ENCODE measurements at places on chromosomes 16 and 17.

- DNase-seq, result no peak
Observed at GRCh38 chr17:77085926-77086432, 54.8 kb upstream of the SEC14L1 start.

DNA sequence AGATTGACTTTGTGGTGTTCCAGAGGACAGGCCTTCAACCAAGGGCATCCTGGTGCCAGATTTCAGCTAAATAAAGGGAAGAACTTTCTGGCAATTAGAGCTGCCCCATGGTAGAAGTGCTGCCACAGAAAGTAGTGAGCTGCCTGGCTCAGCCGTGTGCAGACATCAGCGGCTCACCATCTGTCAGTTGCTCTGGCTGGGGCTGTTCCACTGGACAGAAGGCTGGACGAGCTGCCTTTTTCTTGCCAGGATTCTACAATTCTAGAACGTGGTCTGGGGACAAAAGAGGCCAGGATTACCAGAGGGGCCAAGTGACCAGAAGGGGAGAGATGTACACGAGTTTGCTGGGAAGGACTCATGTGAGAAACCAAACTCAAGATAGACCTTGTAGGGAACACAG, 107.0 kb upstream of the RPL38 start:
- DNase-seq, result no peak

DNA sequence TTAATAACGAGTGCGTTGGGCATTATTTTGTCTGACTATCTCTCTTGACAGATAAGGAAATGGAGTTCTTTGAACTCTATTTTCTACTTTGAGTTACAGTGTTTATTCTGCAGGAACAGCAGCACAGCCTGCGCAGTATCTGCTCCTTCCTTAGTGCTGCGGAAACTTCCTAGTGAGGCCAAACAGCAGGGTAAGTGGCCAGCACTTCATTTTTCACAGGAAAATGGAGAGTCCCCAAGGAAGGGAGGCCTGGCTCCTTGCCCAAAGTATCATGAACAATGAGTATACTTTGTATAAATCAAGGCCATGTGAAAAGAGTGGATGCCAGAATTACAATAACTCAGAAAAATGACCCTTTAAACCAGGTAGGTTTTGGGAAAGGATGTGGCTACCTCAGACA, 140.6 kb downstream of the VPS53 start:
- DNase-seq, result no peak

GRCh38 chr16:50315346-50315997, 49.1 kb downstream of the ADCY7 start:
- no peak for DNase-seq

DNA sequence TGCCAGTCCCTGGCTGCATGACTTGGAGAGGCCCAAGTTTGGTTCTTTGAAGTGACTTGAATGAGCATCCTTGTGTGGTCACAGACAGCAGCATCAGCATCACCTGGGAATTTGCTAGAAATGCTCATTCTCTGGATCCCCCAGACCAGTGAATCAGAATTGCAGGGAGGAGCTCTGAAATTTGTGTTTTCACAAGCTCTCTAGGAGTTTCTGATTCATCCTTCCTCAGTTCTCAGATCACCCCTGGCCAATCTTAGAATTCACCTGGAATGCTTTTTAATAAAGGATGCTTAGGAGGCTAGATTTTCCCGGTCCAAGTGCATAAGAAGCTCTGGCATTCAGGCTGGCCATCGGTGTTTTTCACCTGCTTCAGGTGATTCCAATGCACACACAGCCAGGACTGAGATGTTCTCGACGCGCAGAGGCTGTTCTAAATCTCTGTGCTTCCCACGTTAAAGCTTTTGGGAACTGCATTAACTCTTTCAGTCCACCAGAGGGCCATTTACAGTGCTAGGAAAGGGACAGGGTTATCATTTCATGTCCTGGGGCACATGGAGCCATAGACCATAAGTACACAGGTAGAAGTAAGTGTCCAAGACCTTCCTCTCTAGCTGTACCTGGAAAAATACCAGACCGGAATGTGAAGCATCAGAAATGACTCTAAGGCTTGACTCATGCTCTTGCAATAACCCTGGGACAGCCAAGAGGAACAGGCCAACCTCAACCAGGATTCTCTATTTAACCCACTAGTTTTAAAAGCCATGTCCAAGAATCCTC, 85.7 kb upstream of the XYLT1 start:
- DNase-seq, result no peak

DNA sequence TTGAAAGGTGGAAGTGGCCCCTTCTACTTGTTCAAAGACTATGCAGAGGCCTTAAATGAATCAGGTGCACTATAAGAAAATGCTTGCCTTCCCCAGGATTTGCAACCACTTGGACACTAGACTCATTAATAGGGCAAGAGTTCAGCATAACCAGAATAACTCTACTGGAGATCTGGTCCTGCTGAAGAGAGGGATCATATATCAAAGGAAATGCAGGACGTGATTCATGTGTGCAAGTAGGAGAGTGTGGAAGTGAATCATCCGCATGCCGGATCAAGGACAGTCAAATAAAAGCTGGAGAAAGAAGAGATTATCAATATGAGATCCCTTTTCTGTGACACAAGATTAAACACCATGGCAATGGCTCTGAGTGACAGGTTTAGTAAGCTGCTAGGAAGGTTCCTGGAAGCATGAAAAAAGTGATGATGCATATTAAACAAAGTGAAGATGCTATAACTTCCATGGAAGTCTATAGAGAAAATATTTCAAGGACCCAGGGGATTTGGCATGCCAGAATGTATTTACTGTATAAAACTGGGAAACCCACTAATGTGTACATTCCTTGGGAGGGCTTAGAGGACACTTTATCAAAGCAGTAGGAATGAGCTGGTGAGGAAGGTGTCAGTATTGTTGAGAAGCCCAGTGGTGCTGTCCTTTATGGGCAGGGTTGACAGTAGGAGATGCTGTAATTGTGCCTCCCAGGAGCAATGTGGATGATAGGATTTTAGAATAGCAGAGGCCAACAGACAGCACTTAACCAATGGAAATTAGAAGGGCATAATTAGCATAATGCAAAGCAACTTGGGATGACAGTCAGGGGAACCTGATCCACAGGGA, 133.1 kb downstream of the ABCA8 start:
- DNase-seq, result no peak

- no peak for DNase-seq
Observed at GRCh38 chr17:14340857-14341754, 40.2 kb downstream of the HS3ST3B1 start.

DNA sequence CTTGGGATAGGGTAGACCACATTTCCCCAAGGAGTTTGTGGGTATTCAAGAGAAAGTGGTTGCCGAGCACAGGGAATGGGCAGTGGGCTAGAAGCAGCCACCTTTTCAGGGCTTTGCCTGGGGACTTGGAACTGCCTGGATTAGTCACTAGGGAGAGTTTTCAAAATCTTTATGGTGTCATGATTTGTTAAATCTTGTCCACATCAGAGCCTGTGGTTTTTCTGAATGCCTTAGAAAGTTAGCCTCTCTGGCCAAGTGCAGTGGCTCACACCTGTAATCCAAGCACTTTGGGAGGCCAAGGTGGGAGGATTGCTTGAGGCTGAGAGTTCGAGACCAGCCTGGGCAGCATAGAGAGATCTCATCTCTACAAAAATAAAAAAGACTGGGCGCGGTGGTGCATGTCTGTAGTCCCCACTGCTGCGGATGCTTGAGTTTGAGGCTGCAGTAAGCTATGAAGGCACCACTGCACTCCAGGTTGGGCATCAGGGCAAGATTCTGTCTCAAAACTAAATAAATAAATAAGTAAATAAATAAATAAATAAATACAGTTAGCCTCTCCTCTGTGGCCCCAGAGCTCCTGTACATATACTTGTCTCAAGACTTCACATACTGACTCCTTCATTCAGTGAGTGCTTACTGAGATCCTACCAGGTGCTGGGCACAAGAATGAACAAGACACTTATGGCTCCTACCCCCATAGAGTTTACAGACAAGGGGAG, 76.3 kb upstream of the HNF1B start:
- DNase-seq, result no peak

GRCh38 chr17:14622615-14623101, 321.8 kb downstream of the HS3ST3B1 start:
- DNase-seq, result no peak

DNA sequence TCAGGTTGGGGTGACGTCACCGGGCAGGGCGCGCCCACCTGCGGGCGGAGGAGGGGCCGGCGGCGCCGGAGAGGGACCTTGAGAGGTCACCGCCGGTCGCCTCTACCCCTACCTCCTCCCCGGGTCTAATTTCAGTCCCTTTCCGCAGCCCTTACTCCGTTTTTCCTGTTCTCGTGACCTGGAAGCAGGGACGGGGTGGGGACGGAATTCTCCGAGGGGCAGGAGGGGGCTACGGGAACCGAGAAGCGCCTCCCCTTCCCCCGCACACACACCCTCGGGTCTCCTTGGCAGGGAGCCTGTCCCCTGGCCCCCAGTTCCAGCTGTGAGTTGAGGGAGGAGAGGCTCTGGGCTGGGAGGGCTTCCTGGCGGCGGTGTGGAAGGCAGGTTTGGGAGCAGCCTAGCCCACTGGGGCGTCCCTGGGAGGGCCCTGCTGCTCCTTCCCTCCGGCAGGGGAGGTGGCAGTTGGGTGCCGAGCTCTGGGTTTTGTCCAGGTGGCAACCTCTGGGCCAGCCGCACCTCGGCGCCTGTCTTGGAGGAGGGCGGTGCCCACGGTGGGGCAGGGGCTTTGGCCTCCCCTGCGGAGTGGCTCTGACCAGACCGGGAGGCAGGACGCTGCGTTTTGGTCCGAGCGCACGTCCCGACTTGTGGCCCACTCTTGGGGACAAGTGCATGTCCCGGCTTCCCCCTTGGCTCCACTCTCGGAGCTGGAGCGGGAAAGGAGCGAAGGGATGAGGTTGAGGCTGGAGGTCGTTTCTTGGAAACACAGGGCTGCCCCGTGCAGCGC, 773 bp downstream of the SYNGR3 start:
- DNase-seq, result no peak

GRCh38 chr17:76872221-76872873, 4.1 kb downstream of the MGAT5B start:
- no peak for DNase-seq

GRCh38 chr17:82602986-82603710, 45.1 kb downstream of the WDR45B start:
- DNase-seq, result no peak

GRCh38 chr17:63555500-63556156, 5.4 kb downstream of the DCAF7 start:
- no peak for DNase-seq

DNA sequence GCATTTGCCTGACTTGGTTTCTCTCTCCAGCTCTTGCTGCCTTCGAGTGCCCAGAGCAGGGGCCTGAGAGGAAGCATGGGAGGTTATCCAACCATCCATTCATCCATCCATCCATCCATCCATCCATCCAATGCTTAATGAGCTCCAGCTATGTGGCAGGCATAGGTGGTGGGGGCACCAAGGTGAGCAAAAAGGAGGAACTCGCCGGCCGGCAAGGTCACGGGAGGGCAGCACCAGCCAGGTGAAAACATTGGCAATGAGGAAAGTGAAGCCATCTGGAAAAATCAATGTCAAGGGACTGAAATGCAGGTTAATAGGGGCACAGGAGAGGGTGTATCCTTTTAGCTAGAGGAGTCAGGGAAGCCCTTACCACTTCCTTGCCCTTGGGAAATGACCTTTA, 18.2 kb upstream of the DOK4 start:
- no peak for DNase-seq

GRCh38 chr17:33137426-33137825, 145.8 kb downstream of the SPACA3 start:
- no peak for DNase-seq

GRCh38 chr16:27224271-27224737, 21.0 kb downstream of the KDM8 start:
- no peak for DNase-seq

GRCh38 chr16:3009568-3010390, 2.9 kb upstream of the CLDN9 start:
- no peak for DNase-seq

DNA sequence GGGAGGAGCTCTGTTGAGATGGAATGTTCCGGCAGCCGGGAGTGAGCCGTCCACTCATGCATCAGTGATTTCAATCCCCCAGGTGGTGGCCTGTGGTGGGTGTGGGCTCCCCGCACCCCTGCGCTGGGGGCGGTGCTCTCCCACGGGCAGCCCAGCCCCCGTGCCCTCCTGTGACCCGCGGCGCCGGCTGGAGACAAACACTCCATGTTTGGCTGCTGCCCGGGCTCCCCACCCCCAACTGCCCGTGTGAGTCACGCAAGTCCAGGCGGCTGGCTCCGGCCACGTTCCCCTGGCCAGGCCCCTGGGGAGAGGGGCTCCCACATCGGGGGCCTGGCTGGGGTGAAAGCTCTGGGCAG, 29.4 kb downstream of the CACNA1H start:
- DNase-seq, result no peak

- no peak for DNase-seq
Observed at GRCh38 chr17:71337938-71338337, 782.9 kb upstream of the SOX9 start.

- DNase-seq, result no peak
Observed at GRCh38 chr16:79269211-79269863, 331.2 kb downstream of the MAF start.

DNA sequence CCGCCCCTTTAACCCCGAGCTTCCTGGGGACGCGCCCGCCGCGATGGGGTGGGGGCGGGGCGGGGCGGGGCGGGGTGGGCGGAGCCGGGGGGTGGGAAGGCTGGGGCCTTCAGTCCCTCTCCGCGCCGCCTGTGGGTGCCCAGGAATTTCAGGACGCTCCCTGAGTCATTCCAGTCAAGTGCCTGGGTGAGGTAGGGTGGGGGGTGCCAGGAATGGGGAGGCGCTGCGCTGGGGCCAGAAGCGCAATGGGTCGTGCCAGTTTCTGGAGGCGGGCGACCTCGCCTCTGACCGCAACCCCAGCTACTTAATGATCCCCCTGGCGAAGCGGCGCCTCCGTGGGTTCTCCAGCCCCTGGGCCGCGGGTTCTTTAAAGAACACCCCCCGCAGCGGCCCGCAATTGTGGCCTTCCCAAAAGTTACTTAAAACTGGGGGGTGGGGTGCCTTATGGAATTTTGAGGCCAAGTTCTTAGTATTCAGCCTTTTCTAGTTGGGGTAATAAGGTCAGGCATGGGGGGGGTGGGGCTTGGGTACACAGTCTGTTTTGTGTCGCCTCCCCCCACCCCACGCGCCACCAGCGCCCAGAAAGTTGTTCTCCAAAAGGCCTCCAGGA, 826 bp upstream of the GSE1 start:
- no peak for DNase-seq

GRCh38 chr17:56447171-56447570, 146.3 kb upstream of the NOG start:
- DNase-seq, result no peak

GRCh38 chr16:69260019-69260418, 51.1 kb upstream of the VPS4A start:
- no peak for DNase-seq

DNA sequence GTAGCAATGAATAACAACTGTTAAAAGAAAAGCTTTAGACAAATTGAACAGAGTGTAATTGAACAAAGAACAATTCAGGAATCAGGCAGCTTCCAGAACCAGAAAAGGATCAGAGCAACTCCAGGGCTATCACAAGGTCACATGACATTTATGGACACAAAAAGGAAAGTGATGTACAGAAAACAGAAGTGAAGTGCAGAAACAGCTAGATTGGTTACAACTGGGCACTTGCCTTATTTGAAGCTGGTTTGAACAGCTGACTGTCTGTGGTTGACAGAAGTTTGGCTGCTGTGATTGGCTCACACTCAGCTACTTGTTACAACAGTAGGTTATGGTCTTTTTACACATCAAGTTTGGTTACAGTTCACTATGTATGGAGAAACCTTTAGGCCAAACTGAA, 14.8 kb downstream of the EFCAB5 start:
- no peak for DNase-seq

Data from NCI-H1048 (cell line).